Right lung (tissue), 10 donors: ENCODE measurements at places on chromosomes 16 and 17.

DNA sequence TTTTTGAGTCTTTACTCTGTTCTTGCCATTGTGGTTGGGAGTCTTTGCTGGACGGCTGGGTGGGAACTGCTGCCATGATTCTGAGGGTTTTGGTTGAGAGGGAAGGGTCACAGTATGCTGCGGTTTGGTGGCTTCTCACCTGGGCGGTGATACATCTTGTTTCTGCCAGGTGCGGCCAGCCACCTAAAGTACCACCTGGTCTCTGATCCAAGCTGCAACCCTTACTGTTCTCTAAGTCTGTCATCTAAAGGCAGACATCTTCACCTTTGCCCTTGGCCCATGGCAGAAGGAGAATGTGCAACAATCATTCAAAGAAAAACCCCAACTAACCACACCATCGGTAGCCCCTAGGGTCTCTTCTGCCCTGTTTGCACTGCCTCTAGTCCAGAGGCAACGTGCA is 19.6 kb upstream of the MPO start:
- DNase-seq = no peak

DNA sequence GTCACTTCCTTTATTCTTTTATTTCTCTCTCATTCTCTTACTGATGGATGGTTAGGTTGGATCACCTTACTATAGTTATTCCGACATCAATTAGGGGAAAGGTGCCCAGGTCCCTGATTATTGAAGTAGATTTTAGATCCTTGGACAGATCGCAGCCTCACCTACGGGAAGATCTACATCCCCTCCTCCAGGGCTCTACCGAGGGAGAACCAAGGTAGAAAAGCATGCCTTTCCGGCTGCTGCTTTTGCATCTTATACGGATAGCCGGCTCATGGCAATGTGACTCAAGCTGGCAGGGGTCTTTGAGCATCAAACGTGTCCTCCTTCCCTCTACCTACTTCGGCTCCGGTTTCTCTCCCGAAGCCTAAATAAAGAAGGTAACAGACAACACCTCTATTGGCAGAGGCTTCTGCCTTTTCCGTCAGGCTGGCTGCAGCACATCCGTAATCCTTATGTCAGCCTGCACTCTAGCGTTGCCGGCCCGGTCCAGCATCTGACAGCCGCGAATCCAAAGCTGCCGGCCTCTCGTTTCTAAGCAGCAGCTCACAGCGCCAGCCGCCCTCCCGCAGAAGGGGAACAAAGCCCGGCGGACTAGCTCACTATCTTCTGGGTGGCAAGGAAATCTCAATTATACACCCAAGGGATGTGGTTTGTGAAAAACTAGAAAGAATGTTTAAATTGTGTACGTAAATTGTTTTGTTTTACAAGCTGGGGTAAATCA is 46.9 kb downstream of the IRX6 start:
- peak; percentile 43 for DNase-seq

- DNase-seq = peak; percentile 82
Measured at GRCh38 chr17:4599505-4600281, 15.4 kb downstream of the SMTNL2 start.

- DNase-seq = peak; percentile 93
Measured at GRCh38 chr16:19138601-19139000, 24.8 kb downstream of the ITPRIPL2 start.

- DNase-seq = no peak
Measured at GRCh38 chr17:83025636-83026280, 53.7 kb upstream of the METRNL start.

DNA sequence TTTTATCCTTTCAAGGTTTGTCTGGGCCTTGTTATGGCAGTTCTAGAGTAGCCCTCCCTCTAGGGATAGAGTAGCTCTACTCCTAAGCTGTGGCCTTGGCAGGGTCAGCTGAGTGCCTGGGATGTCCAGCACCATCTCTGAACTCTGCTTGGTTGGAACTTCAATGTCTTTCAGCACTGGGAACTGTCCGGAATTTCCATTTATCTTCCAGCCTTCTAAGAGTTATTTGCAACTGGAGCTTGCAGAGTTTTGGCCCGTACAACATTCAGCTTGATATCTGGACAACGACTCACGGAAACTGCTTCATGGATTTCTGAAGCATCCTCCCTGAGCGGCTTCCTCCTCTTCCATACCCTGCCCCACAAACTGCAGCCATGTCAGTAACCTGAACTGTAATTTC is 22.9 kb downstream of the MMD start:
- DNase-seq = no peak

DNA sequence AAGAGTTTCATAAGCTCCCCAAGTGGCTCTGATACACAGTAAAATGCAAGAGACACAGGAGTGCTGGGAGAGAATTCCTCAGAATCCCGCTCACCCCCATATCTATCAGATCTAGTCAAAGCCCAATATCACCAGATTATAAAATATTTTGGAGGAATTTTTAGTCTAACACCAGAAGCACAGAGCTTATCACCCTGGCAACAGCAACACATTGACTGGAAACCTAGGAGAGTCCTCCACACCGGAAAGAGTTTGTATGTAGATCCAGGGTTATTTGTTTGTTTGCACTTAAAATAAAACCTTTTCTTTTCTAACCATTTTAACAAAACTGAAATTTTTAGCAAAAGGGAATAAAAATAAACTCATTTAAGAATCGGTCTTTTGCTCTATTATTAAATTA is 7.2 kb downstream of the SOX9 start:
- DNase-seq = no peak

- no peak for DNase-seq
Measured at GRCh38 chr17:5020502-5021023, 14.7 kb downstream of the SLC52A1 start.

DNA sequence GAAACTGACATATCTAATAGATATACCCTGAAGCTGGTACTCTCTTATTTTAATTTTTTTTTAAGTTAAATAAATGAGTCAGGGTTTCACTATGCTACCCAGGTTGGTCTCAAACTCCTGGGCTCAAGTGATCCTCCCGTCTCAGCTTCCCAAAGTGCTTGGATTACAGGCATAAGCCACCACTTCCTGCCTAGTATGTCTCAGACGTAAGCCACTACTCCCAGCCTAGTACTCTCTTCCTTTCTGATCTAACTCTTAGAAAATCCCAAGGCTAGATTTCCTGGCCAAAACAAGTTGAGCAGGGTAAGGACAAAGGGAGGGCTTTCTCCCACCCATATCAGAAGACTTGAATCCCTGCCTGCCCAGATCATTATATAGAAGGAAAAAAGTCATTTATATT is 33.7 kb downstream of the HOXB1 start:
- DNase-seq = no peak

DNA sequence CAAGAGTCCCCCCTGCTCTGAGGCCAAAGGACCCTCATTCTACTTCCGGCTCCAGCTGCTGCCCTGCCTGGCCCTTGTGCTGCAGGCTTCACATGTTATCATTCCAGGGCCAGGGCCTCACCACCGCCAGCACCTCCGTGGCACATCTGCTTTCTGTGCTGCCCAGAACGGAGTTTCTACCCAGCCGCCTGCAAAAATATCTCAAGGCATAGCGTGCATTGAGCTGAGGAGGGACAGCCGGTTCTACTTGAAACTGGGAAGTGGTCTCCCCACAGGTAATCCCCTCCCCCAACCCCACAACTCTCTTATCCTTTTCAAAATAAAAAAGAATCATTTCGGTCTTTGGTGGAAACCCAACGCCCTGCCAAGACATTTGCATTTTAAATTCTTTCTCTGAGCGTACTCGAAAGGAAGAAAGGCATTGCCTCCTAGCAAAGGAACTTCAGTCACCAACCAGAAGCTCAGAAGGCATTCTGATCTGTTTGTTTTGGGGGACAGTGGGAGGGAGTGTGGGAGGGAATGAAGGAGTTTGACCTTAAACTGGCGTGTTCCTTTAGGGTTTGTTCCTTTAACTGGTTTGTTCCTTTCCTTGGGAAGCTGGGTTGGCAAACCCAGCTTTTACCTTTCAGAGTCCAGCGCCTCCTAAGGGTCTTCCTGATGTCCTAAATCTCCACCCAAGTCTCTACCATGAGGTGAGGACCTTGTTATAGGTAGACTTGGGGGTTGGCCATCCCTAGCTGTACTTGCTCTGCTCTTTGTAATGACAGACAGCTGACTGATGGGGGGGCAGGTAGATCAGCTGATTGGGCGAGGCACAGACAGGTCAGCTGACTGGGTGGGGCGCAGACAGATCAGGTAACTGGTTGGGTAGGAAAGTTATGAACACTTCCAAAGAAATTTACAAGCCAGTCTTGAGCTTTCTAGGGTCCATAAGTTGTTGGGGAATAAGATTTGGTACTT is 33.4 kb upstream of the PIK3R6 start:
- no peak for DNase-seq

DNA sequence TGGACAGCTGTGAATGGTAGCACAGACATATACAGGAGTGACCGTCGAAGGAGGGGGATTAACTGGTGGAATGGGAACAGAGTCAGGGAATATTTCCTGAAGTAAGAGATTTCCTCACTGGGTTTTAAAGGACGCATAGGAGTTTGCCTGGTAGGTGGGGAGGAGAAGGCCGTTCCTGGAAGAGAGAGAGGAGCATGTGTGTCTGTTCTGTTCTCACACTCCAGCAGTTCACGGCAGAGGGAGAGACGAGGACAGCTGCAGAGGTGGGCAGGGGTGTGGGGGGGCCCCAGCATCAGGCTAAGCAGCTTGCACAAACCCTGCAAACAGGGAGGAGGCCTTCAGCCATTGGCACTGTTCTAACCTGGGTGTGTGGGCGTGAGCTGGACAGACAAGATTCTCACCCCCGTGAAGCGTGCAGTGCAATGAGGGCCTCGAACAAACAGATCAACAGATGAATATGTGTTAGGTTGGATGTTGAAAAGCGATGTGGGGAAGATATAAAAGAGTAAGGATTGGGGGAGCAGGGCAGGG is 85.3 kb upstream of the GSE1 start:
- no peak for DNase-seq

- DNase-seq = peak; percentile 59
Measured at GRCh38 chr17:57085448-57086068, 512 bp downstream of the AKAP1 start.

- DNase-seq = no peak
Measured at GRCh38 chr16:46777804-46778203, 29.7 kb upstream of the MYLK3 start.

GRCh38 chr17:80832266-80832676 is 159.4 kb upstream of the CHMP6 start:
- peak; percentile 24 for DNase-seq

- no peak for DNase-seq
Measured at GRCh38 chr16:11309895-11310633, 28.9 kb upstream of the PRM1 start.

- DNase-seq = peak; percentile 75
Measured at GRCh38 chr17:74763565-74764387, 12.4 kb downstream of the NAT9 start.

- DNase-seq = no peak
Measured at GRCh38 chr16:82792693-82793092, 165.9 kb downstream of the CDH13 start.

DNA sequence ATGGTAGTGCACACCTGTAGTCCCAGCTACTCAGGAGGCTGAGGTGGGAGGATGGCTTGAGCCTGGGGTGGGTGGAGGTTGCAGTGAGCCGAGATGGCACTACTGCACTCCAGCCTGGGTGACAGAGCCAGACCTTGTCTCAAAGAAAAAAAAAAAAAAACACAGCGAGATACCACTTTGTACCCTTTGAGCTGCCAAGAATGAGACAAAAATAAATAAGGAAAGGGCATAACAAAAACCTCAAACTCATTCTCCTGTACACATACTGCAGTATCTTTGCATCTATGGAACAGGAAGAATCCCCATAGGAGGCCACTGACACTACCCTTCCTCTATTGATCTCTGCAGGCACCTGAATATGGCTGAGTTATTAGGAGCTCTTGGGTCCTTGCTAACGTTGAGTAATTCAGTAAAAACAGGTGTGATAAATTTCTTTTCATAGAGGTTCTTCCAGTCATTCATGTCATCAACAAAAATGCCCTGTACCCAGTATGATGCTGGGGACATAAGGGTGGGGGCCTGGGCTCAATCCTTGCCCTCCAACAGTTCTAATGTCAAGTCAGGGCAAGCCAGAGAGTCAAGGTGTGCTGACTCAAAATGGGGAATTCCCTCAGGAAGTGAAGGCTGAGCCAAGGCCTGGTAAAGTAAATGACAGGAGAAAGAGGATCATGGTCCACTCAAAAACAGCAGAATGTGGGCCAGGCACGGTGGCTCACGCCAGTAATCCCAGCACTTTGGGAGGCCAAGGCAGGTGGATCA is 26.9 kb downstream of the RANBP10 start:
- no peak for DNase-seq

- DNase-seq = no peak
Measured at GRCh38 chr17:42669977-42670788, 6.6 kb downstream of the PLEKHH3 start.

GRCh38 chr17:6648181-6648580 is 3.2 kb downstream of the MED31 start:
- no peak for DNase-seq

- DNase-seq = no peak
Measured at GRCh38 chr16:80366023-80366422, 174.8 kb upstream of the DYNLRB2 start.

DNA sequence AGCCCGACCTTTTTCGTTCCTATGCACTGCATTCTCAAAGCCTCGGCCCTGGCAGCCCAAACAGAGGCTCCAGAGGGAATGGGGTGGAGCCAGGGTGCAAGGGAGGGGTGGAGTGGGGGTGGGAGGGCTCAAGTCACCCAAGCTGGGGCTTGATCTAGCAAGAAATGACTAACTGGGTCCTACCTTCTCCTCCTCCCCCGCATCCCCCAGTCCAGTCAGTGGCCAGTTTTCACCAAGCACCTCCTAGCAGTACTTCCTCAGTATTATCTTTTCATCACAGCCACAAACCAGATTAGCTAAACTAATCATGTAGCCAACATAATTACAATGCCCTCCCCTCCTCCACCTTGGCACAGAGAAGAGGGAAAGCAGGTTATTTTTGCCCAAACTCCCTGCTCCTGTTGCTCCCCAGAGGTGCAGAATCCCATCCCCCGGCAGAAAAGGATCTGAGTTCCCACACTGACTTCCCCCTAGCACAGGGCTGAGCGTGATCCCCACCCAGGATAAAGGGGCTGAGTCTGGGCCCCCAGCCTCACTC is 2.2 kb downstream of the JUP start:
- no peak for DNase-seq

DNA sequence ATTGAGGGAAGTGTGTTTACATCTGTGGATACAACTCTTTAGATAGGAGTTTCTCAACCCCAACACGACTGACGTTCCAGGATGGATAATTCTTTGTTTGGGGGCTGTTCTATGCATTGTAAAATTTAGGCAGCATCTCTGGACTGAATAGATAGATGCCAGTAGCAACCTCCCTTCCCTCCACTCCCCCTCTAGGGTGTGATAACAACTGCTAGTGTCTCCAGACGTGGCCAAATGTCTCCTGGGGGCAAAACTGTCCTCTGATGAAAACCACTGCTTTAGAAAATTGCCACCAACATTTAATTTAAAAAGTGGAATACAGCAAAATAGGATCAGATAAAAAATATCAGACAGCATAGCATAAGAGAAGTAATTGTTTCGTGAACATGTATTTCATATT is 79.9 kb downstream of the HS3ST3A1 start:
- no peak for DNase-seq
